ENCODE measurements at places on chromosomes 1 and 21. TPM values are rescaled to one million over a fixed set of nuclear protein-coding genes. Genes with fewer than 3 reads are reported as not detected.

DNA sequence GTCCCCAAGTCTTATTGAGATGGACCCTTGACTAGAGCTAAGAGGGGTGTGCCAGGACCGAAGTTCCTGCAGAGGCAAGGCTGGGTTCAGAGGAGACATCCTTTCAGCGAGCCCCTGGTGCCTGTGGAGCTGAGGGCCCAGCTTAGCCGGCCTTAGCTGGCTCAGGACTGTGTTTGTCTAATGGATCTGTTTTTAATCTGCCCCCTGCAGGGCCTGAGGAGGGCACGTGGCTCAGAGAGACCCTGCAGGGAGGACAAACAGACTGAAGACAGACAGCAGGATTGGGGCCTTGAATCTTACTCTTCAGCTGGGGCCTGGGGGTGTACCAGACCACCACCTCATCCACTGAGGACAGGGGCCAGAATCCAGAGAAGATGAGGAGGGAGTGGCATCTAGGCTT, 1.6 kb downstream of the CRABP2 start:
- DNase-seq: no peak

DNA sequence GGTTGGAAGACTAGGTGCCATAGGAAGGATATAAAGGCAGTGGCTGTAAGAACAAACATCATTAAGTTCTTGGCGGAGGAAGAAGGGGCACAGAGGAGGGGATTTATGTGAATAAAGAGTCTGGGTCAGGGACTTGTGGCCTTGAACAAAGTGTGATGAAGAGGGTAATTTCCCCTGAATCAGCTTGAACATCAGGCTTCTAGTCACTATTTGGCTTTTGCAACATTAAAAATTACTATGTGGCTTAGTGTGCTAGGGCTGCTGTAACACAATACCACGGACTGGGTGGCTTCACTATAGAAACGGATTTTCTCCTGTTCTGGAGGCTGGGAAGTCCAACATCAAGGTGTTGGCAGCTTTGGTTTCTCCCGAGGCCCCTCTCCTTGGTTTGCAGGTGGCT, 70.5 kb upstream of the CNIH3 start:
- no peak for DNase-seq

- DNase-seq: no peak
Observed at GRCh38 chr1:202689493-202690342, 20.5 kb downstream of the SYT2 start.

DNA sequence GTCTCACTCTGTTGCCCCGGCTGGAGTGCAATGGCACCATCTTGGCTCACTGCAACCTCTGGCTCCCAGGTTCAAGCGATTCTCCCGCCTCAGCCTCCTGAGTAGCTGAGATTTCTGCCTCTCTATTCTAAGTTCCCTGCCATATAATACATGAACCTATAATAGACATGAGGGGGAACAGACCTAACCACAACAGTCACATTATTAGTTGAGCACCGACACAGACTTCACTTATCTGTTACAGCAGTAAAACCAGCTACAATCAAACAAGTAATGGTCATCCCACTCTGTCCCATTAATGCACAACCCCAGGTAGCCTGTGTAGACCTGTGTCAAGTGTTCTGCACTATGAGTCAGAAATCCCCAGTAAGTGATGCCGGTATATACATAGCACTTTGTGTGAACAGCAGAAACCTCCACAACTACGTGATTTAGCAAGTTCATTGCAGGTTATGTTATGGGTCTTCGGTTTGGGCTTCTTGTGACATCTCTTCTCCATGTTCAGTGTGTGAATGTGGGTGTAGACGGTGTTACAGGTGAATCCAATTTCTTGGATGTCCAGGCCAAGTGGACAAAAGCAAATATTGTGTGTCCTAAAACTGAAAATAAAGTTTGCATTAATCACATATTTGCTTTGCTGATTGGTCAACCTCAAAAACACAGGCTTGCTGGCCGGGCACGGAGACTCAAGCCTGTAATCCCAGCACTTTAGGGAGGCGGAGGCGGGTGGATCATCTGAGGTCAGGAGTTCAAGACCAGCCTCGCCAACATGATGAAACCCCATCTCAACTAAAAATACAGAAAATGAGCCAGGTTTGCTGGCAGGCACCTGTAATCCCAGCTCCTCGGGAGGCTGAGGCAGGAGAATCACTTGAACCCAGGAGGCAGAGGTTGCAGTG, 3.6 kb downstream of the MMACHC start:
- no peak for DNase-seq

GRCh38 chr1:60825593-60825992, 256.8 kb upstream of the NFIA start:
- no peak for DNase-seq

The UBASH3A gene
- 0.65 TPM for total RNA-seq

DNA sequence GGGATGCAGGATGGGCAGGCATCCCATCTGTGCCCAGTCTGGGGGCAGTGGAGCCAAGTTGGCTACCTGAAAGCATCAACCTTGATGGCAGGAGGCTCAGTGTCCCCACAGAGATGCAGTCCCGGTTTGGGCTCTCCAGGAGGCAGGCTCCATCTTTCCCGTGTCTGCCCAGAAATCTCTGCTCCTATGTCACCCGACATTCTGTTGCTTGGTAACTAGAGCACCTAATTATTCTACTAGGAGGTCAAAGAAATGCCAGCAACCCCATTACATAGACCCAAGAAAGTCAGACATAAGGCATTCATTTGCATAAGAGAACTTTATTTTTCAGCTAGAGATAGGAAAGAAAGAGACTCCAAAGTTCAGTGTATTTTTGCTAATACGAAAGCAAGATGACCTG, 100.3 kb upstream of the BACE2 start:
- DNase-seq: no peak

- no peak for DNase-seq
Observed at GRCh38 chr1:34787461-34788420, 5.1 kb upstream of the GJA4 start.

The GBP5 gene
- total RNA-seq: 3.8 TPM

- DNase-seq: no peak
Observed at GRCh38 chr1:243393096-243393495, 137.3 kb downstream of the SDCCAG8 start.

DNA sequence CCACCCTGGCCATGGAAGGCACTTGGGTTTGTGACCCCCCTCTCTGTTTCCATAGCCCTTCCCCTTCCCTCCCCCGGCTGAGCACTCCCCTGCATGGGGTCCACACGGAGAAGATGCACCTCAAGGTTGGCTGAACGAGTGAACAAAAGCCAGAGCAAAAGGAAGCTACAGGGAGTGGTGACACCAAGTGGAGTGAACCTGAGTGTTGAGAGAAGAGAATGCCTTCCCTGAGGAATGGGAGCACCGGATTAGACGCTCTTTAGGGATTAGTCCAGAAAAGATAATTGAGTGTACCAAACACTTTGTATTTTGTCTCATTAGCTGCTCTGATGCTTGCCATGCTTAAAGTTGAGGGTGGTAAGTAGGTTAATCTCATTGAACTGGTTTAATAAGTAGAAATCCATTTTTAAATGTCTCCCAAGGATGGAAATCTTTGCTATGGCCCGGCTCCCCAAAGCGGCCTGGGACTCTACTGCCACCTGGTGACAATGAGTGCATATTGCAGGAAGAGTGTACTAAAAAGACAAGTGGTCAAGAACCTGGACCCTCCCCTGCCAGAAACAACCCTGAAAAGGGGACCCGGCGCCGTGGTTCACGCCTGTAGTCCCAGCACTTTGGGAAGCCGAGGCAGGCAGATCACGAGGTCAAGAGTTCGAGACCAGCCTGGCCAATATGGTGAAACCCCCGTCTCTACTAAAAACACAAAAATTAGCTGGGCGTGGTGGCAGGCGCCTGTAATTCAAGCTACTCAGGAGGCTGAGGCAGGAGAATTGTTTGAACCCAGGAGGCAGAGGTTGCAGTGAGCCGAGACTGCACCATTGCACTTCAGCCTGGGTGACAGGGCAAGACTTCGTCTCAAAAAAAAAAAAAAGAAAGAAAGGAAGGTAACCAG, 150.6 kb upstream of the ZC3H12A start:
- no peak for DNase-seq

DNA sequence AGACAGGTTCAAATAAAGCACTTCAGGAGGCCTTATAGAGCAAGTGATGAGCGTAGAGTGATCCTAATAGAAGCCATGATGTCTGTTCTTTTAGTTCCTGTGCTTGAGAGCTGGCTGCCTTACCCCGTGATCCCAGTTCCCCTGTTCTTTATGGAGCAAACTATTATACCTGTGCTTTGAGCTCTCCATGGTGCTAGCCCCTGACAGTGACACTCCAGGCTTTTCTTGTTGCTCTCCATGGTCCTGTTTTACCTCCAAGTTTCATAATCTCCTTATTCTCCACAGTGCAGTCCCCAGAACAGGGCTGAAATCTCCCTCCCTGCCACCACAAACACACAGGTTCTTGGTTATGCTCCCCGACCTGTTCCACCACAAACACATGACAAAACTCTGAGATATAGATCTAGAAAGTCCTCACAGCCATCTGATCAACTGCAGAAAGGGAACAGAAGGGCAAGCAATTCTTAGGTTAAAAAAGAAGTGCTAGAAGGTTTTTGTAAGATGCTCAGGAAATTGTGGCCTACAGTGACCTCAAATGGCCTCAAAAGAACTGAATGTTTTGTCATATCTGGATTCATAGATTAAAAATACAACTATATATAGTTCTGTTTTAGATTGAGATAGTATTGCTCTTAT, 6.0 kb downstream of the CADM3 start:
- DNase-seq: no peak

The RXFP4 gene
- not detected for total RNA-seq

DNA sequence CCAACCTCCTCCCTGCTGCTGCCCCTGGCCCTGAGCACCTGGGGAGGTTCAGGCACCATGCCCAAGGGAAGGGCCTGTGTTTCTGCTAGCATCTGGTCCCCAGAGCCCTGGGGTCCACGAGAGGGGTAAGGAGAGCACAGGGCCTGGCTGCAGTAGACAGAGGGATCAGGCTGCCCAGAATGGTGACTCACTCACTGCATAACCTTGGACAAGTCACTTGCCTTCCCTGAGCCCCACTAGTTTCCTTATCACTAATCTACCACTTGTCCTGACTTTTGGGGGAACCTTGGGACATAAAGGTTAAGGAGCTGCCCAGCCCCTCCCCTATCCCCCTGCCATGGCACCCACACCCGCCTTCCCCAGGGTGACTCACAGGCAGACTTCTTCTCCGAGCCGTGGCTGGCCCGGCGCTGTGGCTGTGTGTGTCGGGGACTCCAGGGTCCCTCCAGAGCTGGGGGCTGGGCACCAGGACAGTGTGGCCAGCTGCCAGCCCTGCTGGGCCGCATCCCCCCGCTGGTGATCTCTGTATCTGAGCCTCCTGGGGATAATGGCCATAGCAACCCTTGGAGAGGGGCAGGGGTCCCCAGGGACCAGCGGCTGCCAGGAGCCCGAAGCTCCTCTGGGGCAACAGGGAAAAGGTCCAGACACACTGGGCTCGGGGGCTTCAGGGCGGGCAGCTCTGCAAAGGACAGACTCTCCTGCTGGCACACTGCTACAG, 4.0 kb downstream of the ARHGEF19 start:
- DNase-seq: no peak

DNA sequence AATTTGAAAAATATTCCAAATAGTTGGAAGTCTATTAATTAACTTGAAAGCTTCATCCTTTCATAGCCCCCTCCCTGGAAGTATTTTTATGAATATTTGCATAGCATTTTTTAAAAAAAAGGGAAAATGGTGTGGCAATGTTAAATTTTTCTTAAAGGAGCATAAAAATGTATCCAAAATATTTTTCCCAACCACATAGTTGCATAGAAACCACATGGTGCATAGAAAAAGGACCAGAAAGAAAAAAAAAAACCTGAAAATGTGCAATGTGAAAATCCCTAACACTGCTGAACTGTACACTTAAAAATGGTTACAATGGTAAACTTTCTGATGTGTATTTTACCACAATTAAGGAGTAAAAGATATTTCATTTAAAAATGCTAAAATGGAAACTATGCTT, 8.0 kb downstream of the C1orf167 start:
- no peak for DNase-seq

- no peak for DNase-seq
Observed at GRCh38 chr1:174367892-174368291, 79.9 kb upstream of the GPR52 start.

The APCS gene
- 162 TPM for total RNA-seq

GRCh38 chr1:59856725-59857338, 42.1 kb downstream of the HOOK1 start:
- no peak for DNase-seq

- no peak for DNase-seq
Observed at GRCh38 chr1:10773376-10773775, 23.1 kb downstream of the CASZ1 start.

Measured in liver (tissue), 10 donors.